ENCODE measurements at places on chromosomes 11 and 22.

DNA sequence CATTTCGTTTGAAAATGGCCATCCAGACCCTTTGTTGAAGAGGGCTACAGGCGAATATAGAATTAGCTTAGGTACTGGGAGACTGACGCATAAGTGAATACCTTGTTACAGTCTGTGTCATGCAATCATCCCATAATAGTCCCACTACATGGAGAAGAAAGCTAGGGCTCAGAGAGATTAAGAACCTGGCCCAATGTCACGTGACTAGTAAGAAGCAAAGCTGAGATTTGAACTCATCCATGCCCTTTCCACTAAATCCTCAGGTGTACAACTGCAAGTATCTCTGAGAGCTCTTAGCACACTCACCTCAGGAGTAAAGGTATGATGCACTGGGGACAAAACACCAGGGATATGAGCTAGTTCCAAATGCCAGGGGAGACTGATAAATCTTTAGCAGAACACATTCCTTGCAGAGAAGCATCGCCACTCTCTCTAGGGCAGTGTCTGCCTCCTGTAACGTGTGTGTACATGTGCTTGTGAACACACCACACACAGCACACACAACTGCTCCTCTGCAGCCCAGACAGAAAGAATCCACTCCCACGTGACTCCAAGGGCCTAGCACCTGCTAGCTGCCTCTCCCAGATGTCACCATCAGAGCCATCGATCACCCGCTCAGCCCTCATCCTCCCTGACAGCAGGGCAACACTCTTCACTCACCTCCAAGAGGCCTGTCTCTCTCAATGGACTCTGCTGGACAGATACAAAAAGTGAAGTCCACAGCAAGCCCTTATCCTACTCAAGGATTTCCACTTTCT lies 402.8 kb downstream of the NXPE2 start:
- DNase-seq, result no peak
- H3K4me3 ChIP-seq, result no peak overlapping the region
- no peaks in the 10 kb centered on the region for H3K4me1 ChIP-seq
- no peak overlapping the region for H3K27ac ChIP-seq
- no peaks in the 10 kb centered on the region for H3K36me3 ChIP-seq
- H3K27me3 ChIP-seq, result no peaks in the 10 kb centered on the region

DNA sequence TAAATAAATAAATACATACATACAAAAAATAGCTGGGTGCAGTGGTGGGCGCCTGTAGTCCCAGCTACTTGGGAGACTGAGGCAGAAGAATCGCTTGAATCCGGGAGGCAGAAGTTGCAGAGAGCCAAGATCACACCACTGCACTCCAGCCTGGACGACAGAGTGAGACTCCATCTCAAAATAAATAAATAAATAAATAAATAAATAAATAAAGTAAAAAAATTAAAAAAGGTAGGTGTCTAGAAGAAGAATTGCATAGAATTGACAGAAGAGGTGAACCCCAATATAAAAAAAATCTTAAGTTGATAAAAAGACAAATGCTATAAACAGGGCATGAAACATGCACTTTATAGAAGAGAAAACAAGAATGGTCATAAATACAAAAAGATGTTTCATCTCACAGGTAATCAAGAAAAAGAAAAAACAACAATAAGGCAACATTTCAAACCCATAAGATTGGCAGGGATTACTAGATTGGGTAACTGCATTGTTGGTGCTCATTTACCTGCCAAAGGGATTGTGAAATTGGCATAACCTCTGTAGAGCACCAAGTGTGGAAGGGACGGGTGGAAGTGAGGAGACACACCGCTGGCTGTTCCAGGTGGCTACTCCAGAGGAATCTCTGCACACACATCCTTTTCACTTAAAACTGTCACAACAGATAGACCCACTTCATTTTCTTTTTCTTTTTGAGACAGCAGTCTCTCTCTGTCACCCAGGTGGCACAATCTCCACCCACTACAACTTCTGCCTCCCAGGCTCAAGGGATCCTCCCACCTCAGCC lies 44.7 kb downstream of the NF2 start:
- DNase-seq, result no peak
- H3K4me3 ChIP-seq, result no peak overlapping the region
- H3K36me3 ChIP-seq, result peaks cover 4% of the 10 kb centered on the region
- H3K27me3 ChIP-seq, result no peaks in the 10 kb centered on the region
- H3K27ac ChIP-seq, result no peak overlapping the region
- H3K4me1 ChIP-seq, result no peaks in the 10 kb centered on the region

- H3K4me3 ChIP-seq, result no peak overlapping the region
- H3K4me1 ChIP-seq, result peaks cover 2% of the 10 kb centered on the region
- no peak overlapping the region for H3K27ac ChIP-seq
- H3K36me3 ChIP-seq, result no peaks in the 10 kb centered on the region
- H3K27me3 ChIP-seq, result no peaks in the 10 kb centered on the region
- DNase-seq, result no peak
Observed at GRCh38 chr11:100932474-100933100, 197.0 kb downstream of the PGR start.

DNA sequence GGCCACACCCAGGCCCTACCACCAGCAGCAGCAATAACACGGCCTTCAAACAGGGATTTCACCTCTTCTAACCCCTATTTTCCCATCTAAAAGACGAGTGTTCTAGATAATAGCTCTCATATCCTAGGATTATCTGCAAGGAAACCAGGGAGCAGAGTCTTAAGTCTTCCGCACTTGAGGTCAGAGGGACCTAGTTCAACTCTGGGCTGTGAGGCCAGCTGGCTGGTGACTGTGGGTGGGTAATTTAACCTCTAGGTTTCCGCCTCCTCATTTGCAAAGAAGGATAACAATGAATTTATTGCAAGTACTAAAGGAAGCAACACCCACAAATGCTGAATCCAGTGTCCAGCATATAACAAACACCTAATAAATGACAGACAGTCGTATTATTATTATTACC lies 70.1 kb downstream of the LARGE1 start:
- no peak overlapping the region for H3K27ac ChIP-seq
- no peaks in the 10 kb centered on the region for H3K36me3 ChIP-seq
- H3K4me3 ChIP-seq, result no peak overlapping the region

DNA sequence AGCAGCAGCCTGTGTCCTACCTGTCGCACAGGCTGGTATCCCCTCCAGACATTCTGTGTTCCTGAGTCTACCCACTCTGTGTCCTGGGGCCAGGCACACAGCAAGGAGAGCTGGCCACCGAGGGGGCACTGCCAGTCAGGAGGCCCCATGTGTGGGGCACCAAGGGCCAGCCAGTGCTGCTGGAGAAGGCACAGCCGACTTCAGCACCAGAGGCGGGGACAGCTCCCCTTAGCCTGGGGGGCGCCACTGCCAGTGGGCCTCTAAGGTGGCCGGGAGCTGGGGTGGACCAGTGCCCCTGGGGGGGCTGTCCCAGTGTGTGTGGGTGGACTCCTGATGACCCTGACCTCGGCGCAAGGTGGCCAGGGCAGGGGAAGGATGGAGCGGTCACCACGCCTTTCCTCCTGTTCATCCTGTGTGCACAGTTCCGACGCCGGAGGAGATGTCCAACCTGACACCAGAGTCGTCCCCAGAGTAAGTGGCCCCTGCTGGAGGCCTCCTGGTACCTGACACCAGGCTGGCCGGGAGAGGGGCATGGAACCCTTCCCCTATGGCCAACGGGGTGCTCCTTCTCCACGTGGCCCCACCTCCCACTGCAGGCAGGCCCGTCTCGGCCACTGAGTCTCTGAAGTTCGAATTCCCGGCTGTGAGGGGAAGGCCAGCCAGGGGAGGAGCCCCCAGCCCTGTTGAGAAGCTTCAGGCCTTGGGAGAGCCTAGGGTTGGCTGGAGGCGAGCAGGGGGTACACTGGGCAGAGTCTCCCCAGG lies 35.4 kb downstream of the MOB2 start:
- H3K27ac ChIP-seq, result no peak overlapping the region
- H3K36me3 ChIP-seq, result no peaks in the 10 kb centered on the region
- H3K4me3 ChIP-seq, result no peak overlapping the region
- no peaks in the 10 kb centered on the region for H3K27me3 ChIP-seq
- H3K4me1 ChIP-seq, result peaks cover 4% of the 10 kb centered on the region
- DNase-seq, result no peak

GRCh38 chr22:41909310-41910049 lies 5.4 kb downstream of the SHISA8 start:
- no peak overlapping the region for H3K27ac ChIP-seq
- H3K36me3 ChIP-seq, result peaks cover 34% of the 10 kb centered on the region
- H3K4me1 ChIP-seq, result peaks cover 4% of the 10 kb centered on the region

- no peaks in the 10 kb centered on the region for H3K36me3 ChIP-seq
- no peaks in the 10 kb centered on the region for H3K4me1 ChIP-seq
- H3K4me3 ChIP-seq, result no peak overlapping the region
- no peak overlapping the region for H3K27ac ChIP-seq
- DNase-seq, result no peak
Observed at GRCh38 chr11:77249427-77249826, 52.1 kb downstream of the GDPD4 start.

DNA sequence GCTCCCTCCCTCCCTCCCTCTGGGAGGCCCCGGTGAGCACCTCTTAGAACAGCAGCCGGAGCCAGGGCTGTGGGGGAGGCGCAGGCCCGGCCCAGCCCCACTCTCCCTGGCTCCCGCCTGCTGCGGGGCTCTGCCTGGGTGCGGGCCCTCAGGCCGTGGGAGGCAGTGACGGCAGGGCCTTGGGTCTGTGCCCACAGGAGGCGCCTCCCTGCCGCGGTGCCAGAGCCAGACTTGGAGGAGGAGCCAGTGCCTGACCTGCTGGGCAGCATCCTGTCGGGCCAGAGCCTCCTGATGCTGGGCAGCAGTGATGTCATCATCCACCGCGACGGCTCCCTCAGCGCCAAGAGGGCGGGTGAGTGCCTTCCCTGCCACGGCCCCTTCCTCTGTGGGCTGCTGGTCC lies 9.5 kb downstream of the IRF7 start:
- H3K36me3 ChIP-seq, result peaks cover 96% of the 10 kb centered on the region
- H3K27ac ChIP-seq, result no peak overlapping the region
- no peaks in the 10 kb centered on the region for H3K27me3 ChIP-seq
- H3K4me3 ChIP-seq, result no peak overlapping the region

DNA sequence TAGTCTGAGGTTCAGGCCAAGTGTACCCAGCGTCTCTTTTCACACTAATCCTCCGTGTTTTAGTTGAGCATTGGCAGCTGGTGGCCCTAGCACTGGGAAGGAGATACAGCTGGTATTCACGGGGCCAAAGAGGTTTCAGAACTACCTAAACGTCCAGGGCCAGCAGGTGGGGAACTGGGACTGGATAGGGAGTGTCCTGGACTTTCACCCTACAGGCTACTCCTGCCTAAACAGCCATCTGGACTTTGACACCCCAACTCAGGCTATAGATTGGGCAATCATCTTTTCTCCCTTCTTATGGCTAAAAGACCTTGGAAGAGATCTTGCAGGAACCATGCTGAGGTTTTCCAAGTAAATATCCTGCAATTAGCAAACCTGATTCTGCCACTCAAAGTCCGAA lies 2.8 kb downstream of the SPON1 start:
- H3K27me3 ChIP-seq, result peaks cover 47% of the 10 kb centered on the region
- DNase-seq, result no peak
- no peaks in the 10 kb centered on the region for H3K36me3 ChIP-seq
- H3K4me1 ChIP-seq, result peaks cover 9% of the 10 kb centered on the region

DNA sequence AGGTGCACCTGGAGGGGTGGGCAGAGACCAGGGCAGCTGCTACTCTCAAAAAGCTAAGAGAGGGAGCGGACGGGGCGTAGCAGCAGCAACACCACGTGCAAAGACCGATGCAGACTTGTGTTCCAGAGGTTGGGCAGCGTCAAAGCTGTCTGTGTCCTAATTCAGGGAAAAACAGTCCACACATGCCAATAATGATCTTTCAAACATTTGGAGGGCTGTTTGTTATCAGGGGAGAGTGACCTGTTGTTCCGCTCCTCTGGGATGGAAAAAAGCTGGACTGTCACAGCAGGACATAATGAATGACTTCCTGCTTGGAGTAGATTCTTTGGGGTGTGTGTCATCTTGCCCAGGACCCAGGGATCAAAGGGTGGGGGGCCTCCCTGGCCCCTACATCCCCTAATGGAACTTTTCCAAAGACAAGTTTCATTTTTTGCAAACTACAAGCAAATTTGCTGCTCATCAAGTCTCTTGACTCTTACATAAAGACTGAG lies 6.2 kb upstream of the FBLN1 start:
- DNase-seq, result no peak
- H3K27me3 ChIP-seq, result no peaks in the 10 kb centered on the region
- peak overlapping the region; percentile 64 for H3K27ac ChIP-seq
- H3K36me3 ChIP-seq, result no peaks in the 10 kb centered on the region
- H3K4me3 ChIP-seq, result no peak overlapping the region

GRCh38 chr11:119185981-119186634 lies 833 bp downstream of the NHERF4 start:
- no peaks in the 10 kb centered on the region for H3K27me3 ChIP-seq
- H3K27ac ChIP-seq, result no peak overlapping the region
- no peak for DNase-seq
- no peaks in the 10 kb centered on the region for H3K36me3 ChIP-seq
- no peak overlapping the region for H3K4me3 ChIP-seq

DNA sequence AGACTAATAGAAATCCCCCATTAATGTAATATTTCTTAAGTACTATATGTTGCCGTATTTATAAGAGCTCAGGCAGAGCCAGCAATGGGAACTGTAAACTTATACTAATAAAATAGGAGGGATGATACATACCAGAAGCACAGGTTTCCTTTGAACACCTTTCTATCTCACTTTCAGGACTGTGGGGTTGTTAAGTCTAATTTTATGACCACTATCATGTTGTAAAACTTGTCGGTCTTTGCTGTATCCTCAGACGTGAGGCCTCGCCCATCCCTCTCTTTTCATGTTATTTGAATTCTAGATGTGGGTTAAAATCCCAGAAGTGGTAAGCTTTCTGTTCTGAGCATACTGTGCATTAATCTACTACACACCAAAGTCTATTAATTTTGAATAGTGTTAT lies 1083.5 kb upstream of the TENM4 start:
- H3K4me3 ChIP-seq, result no peak overlapping the region
- no peak overlapping the region for H3K27ac ChIP-seq
- DNase-seq, result no peak
- peaks cover 2% of the 10 kb centered on the region for H3K4me1 ChIP-seq
